ENCODE measurements at places on chromosomes 13 and 19.

DNA sequence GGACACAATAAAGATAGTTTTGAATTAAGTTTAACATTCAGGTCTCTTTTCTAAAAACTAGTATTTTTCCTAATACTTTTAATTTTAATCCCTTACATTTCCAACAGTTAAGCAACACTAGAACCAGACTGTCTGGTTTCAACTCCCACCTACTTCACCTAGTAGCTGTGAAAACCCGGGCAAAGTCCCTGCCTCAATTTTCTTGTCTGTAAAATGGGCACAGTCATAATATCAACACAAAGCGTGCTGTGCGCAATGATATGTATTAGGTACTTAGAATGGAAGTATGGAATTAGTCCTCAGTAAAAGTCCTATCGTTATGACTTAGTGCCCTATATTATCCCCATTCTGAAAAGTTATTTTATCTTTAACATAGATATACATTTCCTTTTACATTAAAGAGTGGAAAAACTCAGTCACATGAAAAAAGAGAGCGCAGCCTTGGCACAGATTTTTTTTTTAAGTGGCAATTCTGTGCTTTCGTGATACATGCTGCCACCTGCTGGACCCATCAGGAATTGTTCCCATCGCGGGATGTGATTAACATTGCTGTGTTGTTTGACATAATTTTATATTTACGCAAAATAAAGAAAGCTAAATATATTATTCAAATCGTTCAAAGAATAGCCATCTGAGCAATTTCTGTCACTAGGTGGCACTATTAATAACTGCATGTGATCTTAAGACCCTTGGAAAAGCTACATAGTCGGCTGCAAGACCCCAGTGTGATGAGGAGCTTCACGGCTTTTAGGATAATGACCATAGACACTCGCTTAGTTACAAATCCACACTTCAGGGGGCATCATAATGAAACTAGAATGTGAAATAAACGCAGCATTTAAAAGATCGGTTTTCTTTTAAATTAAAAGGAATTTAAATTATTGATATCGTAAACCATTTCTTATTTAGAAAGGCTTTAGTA lies 59.9 kb downstream of the LIG4 start:
- peak; percentile 9 for DNase-seq

DNA sequence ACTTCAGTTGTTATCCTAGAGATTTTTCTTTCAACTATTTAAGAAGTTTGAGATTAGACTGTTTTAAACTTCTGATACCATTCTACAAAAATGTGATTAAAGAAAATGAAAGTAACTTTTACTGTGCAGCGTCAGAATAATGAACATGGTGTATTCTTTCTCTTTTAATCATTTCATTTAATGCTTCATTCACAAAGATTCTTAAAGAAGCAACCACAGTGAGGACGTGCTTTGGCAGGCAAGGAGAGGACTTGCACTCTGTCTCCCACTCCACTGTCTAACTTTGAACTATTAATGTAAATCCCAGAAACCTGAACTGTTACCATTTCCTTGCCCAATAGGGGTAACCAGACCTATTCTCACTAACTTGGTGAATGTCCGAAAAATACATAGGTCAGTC lies 137.0 kb downstream of the KCNRG start:
- DNase-seq: no peak

- DNase-seq: no peak
Observed at GRCh38 chr13:108760129-108760528, 130.7 kb downstream of the MYO16 start.

DNA sequence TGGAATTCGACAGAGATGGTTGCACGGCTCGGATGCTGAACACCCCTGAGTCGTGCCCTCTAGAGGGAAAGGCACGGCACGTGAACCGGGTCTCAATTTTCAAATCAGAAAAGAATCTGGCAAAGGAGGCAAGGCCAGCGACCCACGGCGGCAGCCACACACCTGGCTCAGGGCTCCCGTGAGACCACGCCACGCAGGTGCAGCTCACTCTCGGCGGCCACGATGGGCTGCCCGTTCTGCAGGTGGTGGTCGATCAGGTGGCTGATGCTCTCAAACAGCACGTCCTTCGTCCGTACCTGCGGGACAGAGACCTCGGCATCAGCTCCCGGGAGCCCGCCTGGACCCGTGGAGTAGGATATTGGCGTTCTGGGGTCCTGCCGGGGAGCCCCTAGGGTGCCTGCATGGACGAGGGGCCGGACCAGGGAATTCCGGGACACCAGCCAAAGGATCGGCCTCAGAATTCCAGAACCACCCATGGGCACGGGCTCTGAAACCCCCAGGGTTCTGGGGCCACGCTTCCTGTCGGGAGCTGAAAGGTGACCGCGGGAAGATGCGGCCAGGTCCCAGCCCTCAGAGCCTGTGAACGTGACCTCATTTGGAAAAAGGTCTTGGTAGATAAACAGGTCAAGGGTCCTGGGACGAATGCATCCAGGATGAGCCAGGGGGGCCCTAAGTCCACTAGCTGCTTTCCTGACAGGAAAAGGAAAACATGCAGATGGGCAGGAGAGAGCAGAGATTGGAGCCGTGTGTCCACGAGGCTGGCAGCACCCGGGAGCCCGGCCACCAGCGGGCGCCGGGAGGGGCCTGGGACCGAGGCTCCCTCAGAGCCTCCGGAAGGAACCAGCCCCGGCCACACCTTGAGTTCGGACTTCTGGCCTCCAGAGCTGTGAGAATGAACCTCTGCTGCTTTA lies 10.1 kb upstream of the C2CD4C start:
- DNase-seq: no peak

- DNase-seq: no peak
Observed at GRCh38 chr19:41322451-41322850, 12.5 kb downstream of the CCDC97 start.

DNA sequence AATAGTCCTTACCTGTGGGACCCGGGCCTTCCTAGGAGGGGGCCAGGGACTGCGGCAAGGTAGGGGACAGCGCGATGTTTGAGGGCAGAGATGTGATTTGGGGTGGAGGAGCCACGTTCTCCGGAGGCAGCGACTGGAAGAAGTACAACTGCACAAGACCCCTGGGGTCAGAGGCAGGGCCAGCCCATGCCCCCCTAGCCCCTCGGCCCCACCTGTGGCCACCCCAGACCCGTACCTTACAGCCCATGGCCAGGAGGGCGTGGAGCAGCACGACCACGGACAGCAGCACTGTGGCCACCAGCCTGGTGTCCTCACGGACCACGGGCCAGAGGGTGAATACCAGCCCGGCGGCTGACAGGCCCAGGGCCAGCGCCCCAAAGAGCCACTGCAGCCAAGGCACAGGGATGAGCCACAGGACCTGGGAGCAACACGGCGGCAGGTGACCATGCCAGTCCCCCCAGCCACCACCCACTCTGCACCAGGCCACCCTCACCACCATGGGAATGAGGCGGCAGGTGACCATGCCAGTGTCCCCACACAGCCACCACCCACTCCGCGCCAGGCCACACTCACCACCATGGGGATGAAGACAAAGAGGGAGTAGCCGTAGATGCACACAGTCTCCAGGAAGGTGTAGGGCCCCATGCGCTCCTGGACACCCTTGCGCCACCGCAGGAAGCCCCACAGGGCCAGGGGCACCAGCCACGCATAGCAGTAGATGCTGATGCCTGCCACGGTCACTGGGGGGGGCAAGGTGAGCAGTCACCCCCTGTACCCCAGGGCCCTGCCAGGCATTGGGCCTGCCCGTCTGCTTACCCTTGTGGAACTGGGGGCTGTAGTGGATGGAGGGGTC lies 5.0 kb downstream of the YIPF2 start:
- no peak for DNase-seq

- no peak for DNase-seq
Observed at GRCh38 chr13:39170711-39171110, 132.5 kb downstream of the NHLRC3 start.

Data from stimulated activated CD8-positive, alpha-beta memory T cell treated with anti-CD3 and anti-CD28 coated beads, Interleukin-7, amount 100 ng/mL, for 48 hours (primary cell).